AG04449 (cell line): ENCODE measurements at places on chromosomes 1 and 21.

DNA sequence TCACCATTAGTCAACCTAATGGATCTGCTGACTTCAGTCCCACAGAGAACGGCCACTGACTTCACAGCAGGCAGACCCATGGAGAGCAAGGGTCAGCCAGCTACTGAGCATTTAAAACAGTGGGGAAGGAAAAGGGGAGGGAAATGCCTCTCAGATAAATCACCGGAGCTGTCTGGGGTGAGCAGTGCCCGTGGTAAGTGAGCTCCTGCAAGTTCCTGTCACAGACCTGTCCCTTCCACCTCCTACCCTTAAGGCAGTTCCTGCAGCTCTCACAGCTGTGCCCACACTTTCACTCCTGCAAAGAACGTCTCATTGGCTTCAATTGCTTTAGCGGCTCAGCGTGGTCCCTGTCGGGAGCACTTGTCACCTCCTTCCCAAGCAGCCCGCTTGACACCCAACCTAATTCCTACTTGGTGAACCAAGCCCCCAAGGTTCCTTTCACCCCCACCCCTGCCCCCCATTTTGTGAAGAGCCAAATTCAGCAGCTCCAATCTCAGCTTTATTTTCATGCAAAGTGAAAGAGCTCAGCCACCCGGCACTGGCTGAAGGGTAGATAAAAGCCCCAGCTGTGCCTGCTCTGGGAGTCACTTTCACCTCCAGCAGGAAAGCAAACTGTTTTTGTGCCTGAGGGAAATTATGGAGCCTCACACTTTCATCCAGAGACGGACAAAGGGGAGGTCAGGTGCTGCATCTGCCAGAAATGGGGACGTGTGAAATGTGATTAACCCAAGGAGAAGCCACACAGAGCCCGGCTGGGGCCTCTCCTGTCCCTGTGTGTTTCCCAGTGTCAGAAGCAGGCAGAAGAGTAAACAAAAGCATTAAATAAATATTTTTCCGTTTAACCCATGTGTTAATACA is 306.2 kb downstream of the TTLL7 start:
- no peak for DNase-seq

GRCh38 chr1:224108991-224109390 is 4.9 kb upstream of the FBXO28 start:
- DNase-seq = no peak

GRCh38 chr1:27960762-27961645 is 1.2 kb downstream of the XKR8 start:
- DNase-seq = no peak

DNA sequence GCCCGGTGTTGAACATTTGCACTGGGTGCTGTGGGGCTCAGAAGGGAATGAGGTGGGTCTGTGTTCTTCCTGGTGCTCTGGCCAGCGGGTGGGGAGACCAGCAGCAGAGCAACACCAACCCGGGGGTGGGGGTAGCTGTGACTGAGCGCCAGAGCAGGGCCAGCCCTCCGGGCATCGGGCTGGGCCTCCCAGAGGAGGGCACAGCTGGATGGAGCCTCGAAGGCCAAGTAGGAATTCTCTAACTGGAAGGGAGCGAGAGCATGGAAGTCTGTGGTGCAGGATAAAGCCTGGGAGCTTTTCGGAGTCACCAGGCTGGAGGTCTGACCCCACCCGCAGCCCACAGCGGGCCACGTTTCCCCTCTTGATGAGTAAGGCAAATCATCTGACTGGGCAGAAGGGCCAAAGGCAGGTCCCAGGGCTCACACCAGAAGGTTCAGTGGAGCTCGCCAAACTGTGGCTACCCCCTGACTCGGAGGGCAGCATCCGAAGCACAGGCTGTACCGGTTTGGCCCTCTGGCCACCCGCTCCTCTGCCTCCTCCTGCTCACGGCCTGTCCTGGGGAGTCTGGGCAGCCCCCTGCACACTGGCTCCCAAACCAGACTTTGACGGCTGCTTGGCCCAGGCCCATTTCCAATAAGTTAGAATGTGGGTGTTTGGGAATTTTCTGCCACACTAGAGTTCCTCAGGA is 18.8 kb downstream of the SLC1A7 start:
- DNase-seq = no peak

- DNase-seq = no peak
Observed at GRCh38 chr1:221878134-221878533, 136.2 kb upstream of the DUSP10 start.

DNA sequence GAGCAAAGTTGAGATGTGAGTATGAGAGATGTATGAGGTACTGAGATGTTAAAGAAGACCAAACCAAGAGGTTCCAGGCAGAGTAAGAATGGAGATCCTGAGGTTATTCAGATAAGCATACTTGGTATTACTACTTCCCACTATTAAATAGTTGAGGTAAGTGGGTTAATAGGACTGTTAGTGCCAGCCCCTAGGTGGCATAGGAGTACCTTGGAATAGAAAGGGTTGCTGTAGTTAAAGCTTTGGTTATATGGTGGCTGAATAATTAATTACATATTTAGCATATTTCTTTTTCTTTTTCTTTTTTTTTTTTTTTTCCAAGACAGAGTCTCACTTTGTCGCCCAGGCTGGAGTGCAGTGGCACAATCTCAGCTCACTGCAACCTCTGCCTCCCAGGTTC is 397.9 kb upstream of the TMPRSS15 start:
- no peak for DNase-seq

DNA sequence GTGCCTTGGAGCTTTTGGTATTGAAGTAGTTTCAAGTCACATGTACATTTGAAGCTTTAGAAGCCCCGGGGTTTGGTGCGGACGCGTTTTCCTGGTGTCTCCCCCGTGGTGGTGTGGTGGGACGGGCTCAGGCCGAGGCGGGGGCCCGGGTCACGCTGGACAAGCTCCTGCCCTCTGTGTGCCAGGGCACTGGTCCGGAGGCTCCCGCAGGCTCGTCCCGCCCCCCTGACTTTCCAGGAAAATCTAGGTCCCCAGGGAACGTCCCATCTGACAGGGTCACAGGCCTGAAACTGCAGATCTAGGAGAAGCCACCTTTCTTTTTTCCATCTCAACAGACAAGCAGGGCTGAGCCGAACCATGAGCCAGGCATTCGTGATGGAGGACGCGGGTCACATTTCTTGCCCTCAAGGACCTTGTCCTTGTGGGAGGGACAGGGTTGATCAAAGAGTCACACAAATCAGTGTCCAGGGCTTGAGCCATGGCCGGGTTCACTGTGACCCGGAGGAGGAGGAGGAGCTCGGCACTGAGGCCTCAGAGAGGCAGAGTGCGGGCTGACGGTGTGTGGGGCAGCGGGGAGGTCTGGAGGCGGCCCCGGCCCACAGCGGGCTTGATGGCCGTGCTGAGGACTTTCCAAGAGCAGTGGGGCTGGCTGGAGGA is 1.6 kb downstream of the DMRTB1 start:
- DNase-seq = no peak

GRCh38 chr1:77287535-77287934 is 5.7 kb downstream of the AK5 start:
- no peak for DNase-seq

- DNase-seq = no peak
Observed at GRCh38 chr21:24204641-24205040, 1402.6 kb downstream of the MRPL39 start.

DNA sequence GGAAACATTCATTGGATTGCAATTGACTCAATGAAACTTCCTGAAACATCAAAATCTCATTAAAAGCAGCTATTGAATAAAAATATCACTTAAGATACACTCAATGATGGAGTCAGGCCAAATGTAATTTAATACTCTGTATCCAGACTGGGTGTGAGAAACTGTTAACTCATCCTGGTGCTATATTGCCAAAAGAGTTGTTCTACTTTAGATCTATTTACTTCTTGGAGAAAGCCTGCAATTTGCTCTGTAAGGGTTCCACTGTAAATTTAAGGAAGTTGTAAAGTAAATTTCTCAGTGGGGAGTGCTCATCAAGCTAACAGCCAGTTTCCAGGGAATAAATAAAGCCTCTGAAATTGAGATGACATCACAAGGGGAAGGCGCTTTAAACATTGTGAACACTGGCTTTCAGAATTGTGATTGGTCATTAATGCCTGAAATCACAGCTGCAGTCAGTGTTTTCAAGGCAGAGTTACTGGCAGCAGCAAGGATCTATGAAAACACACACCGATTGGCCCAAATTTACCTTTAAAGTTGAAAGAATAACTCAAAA is 91.4 kb downstream of the OLFM3 start:
- no peak for DNase-seq

DNA sequence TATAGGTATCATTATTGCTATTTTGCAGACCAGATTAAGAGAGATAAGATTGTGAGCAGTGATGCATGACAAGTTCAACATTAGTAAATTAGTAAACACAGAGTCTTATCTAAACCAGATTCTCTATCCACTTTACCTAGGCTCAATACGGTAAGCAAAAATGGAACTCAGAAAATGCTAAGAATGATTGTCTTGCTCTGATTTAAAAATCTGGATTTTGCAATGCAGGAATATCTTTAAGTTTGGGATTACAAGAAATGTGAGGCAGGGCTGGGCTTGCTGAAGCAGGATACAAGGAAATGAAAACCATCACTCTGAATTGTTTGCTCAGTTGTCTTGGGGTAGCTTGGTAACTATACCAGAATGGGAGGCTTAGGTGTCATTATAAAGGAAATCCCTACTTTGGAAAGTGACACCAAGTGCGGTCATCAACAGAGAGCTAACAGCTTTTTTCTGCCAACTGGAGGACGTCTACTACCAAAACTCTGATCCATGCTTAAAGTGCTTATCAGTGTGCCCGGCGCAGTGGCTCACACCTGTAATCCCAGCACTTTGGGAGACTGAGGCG is 332.7 kb upstream of the RUNX1 start:
- DNase-seq = no peak

DNA sequence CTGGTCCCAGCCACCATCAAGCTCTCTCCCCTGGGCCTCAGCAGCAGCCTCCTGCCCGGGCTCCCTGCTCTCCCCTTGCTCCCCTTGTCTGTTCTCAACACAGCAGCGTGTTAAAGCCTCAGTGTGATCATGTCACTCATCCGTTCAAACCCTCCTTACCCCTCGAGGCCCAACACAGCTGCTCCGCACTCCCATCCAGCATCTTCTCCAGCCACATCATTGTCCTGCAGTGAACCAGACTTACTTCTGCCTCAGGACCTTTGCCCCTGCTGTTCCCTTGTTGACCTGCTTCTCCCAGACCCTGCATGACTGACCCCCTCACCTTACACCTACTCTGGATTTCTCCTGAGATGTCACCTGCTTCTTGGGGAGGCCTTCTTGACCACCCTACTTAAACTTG is 13.3 kb downstream of the CDK18 start:
- no peak for DNase-seq

DNA sequence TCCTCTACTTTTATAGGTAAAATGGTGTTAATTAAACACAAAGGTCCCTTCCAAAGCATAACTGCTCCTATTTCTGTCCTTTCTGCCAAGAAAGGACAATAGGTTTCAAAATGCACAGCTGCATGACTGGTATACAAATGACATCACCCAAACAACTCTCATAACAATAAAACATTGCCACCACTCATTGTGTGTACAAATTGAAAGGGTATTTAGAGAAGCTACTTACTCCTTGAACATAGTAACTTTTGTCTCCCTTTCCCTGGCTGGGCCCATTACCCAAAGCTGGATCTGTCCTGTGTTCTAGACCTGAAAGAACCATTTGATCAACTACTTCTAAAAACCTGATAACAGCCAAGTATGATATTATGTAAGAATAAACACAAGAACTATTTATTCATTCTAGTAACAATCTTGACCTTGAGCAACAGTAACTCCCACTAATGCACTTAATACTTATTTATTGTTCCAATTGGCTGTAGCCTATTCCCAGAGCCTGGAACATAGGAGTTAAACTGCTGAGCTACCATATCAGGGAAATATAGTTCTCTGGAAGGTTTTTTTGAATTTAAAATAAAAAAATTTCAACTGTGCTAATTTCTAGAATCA is 38.2 kb downstream of the TTLL7 start:
- DNase-seq = no peak

DNA sequence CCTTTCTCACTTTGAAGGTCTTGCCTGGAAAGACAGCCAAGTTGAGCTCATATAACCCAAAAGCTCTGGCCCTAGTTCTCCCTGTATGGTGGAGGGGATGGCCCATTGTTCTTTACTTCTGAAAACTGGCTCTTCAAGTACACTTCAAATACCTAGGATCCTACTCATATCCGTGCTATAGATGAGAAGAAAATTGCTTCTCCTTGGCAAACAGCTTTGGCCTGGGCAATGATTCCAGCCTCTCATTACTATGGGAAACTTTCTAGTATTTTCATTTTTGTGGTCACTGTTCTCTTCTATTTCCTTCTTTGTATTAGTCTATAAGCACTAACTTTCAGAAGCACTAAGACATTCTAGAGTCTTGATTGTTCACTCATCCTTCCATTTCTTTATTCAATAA is 53.7 kb downstream of the ZNF697 start:
- no peak for DNase-seq

DNA sequence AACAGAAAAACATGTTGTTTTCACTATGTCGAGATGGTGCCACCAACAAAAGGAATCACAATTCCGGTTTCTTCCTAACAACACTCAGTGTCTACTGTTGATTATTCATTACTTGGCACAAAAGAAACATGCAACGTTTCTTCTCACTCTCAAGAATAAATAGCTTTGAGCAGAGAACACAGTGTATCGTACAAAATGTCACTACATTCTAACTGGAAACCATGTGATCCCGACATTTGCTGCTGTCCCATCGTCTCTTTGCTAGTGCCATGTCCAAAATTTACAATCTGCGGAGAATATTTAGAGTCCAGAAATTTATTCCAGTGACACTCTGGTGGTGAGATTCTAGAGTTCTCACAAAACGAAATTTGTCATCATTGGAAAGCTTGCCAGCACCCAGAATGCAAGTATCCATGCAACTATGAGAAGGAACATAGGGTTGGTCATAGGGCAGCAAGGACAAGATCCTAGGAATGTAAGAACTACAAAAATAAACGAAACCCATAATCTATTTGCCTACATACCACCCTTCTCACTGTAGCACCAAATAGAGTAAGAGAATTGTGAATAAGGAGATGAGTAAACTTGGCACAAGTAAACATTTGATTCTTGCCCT is 505.1 kb downstream of the LTN1 start:
- DNase-seq = no peak
